ENCODE measurements at places on chromosomes 6 and 20. TPM values are rescaled to one million over a fixed set of nuclear protein-coding genes. Genes with fewer than 3 reads are reported as not detected.

DNA sequence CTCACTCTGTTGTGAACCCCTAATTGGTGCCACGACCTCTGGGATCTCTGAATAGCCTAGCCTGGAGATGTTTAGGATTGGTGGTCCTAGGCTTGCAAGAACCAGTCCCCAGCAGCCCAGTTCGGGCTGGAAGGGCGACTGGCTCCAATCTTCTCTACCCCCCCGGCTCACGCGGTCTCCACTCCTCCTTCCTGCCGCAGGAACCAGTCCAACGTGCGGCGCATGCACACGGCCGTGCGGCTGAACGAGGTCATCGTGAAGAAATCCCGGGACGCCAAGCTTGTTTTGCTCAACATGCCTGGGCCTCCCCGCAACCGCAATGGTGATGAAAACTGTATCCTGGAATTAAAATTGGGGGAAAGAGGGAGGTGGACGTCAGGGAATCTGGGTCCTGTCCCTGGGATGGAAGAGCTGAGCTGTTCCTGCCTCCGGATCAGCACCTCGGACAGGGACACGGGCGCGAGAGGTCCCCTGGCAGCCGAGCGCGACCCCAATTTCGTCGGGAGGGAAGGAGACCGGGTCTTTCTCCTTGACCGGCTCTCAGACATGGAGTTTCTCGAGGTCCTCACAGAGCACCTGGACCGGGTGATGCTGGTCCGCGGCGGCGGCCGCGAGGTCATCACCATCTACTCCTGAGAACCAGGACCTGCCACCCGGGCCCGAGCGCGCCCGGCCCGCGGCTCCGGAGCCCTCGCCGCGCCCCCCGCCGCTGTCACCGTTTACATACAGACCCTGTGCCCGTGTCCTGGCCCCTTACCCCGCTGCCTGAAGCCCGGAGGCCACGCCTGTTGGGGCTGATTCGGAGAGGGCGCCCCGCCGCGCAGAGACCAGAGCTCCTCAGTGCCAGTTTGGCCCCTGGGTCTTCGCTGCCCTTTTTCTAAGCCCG lies 28.2 kb downstream of the SLC12A5 start:
- no peak overlapping the region for H3K27ac ChIP-seq
- no peak overlapping the region for H3K4me3 ChIP-seq
- peak; percentile 54 for DNase-seq
- peaks cover 22% of the 10 kb centered on the region for H3K36me3 ChIP-seq

GRCh38 chr6:152669895-152670294 lies 27.8 kb upstream of the MYCT1 start:
- no peak for DNase-seq
- no peaks in the 10 kb centered on the region for H3K36me3 ChIP-seq
- no peaks in the 10 kb centered on the region for H3K4me1 ChIP-seq
- H3K27me3 ChIP-seq = peaks cover 12% of the 10 kb centered on the region
- no peak overlapping the region for H3K4me3 ChIP-seq
- H3K27ac ChIP-seq = no peak overlapping the region

- no peak overlapping the region for H3K27ac ChIP-seq
- no peak for DNase-seq
- H3K4me3 ChIP-seq = no peak overlapping the region
- H3K4me1 ChIP-seq = peaks cover 15% of the 10 kb centered on the region
- H3K36me3 ChIP-seq = peaks cover 3% of the 10 kb centered on the region
- peaks cover 43% of the 10 kb centered on the region for H3K27me3 ChIP-seq
These were observed 2.3 kb downstream of the LIN28B start for GRCh38 chr6:104959026-104959858.

DNA sequence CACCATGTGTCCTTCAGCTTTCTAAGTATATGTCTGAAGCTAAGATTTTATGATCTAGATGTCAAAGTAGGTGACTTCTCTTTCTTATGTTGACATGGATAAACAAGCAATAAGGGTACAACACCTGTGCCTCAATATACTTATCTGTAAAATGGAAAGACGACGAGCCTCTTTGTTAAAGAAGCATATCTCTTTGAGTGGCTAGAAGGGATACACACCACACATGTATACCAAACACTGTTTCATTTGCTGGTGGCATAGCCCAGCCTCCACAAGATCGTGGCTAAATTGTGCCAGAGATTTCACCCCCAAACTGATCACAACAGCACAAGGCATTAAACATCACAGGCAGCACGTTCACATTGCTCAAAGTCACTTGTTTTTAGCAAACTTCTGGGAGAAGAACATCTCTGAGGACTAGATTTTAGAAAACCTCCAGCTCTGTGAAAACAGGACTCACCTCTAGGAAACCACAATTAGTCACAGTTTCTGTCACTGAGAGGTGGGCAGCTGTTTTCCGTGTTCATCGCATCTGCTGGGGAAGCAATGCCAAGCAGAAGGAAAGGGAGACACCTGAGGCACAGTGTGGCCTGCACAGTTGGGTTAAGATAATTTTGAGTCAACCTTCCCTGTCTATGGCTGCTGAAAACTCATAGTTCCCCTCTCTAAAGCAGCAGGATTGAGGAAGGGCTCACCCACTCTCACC lies 263.0 kb upstream of the PLCB4 start:
- no peaks in the 10 kb centered on the region for H3K36me3 ChIP-seq
- DNase-seq = peak; percentile 12
- no peaks in the 10 kb centered on the region for H3K27me3 ChIP-seq
- no peak overlapping the region for H3K27ac ChIP-seq
- no peak overlapping the region for H3K4me3 ChIP-seq
- H3K4me1 ChIP-seq = peaks cover 2% of the 10 kb centered on the region

GRCh38 chr6:52976591-52977035 lies 18.5 kb downstream of the GSTA4 start:
- peaks cover 5% of the 10 kb centered on the region for H3K27me3 ChIP-seq
- peaks cover 22% of the 10 kb centered on the region for H3K36me3 ChIP-seq
- H3K4me3 ChIP-seq = peak overlapping the region; percentile 38
- peak overlapping the region; percentile 93 for H3K27ac ChIP-seq

DNA sequence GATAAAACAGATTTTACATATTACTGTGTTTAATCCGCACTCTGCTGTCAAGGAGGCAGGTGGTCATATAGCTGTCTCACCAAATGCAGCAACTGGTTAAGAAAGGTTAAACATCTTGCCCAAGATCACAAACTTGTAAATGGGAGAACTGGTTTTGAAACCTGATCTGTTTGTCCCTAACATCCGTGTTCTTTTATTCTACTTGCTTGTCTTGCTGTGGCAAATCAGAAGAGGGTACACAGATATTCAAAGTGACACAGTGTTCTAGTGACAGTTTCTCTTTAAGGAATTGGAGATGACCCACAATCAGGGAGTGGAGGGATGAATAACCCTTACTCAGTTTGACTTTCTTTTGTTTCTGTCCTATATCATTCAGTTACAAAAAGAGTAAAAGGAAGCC lies 83.0 kb upstream of the SGK1 start:
- H3K36me3 ChIP-seq = no peaks in the 10 kb centered on the region
- H3K27ac ChIP-seq = no peak overlapping the region
- no peaks in the 10 kb centered on the region for H3K27me3 ChIP-seq
- H3K4me1 ChIP-seq = peaks cover 15% of the 10 kb centered on the region
- DNase-seq = no peak
- no peak overlapping the region for H3K4me3 ChIP-seq

DNA sequence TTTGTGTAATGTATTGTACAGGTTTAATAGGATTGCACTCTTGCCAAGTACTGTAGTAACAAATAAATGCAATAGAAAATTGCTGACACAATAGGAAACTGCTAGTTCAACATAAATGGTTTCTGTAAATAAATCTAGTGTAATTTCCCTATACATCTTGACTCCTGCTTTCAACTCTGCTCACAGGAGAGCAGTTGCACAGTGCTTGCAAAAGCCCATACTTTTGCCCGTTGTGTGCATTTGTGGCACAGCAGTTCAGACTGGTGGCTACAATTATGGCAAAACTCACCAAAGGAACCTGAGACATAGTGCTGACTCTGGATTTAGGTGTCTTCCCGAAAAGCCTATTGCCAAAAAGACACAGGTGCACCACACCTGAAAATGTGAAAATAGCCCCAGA lies 953.3 kb upstream of the SLC35B3 start:
- no peak overlapping the region for H3K27ac ChIP-seq
- no peaks in the 10 kb centered on the region for H3K36me3 ChIP-seq
- DNase-seq = no peak
- no peak overlapping the region for H3K4me3 ChIP-seq
- H3K27me3 ChIP-seq = peaks cover 8% of the 10 kb centered on the region

GRCh38 chr20:9412309-9412708 lies 102.1 kb upstream of the LAMP5 start:
- H3K27ac ChIP-seq = no peak overlapping the region
- no peaks in the 10 kb centered on the region for H3K27me3 ChIP-seq
- no peak for DNase-seq

- H3K4me1 ChIP-seq = no peaks in the 10 kb centered on the region
- no peak for DNase-seq
- H3K27ac ChIP-seq = no peak overlapping the region
- H3K27me3 ChIP-seq = peaks cover 5% of the 10 kb centered on the region
- no peak overlapping the region for H3K4me3 ChIP-seq
These were observed 31.3 kb downstream of the SLC22A3 start for GRCh38 chr6:160379466-160379865.

DNA sequence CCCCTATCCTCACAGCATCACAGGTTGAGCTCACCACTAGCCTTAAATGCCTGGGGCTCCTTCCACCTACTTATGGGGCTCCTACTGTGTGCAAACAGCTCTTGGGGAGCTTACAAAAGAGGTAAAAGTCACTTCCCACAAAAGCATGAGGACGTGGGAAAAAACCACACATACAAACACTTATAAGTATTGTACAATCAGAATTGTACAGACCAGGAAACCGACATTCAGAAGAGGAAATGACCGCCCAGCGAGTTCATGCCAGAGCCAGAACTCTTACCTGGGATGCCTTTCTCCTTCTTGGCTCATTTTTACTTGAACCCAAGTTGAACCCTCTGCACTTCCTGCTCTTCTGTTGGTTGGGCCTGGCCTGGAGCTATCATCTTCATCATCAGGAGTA lies 6.3 kb upstream of the PPP1R16B start:
- peaks cover 5% of the 10 kb centered on the region for H3K36me3 ChIP-seq
- peaks cover 21% of the 10 kb centered on the region for H3K4me1 ChIP-seq
- H3K4me3 ChIP-seq = no peak overlapping the region
- DNase-seq = no peak
- no peaks in the 10 kb centered on the region for H3K27me3 ChIP-seq

DNA sequence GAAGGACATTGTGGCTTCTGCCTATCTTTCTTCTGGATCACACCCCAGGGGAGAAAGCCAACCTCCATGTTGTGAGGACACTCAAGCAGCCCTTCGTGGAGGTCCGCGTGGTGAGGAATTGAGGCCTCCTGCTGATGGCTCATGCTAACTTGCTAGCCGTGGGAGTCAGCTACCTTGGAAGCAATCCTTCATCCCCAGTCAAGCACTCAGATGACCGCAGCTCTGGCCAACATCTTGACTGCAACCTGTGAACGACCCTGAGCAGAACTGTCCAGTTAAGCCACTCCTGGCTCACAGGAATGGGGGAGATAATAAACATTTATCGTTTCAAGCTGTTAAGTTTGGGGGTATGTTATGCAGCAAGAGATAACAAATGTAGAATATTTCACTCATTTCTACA lies 10.9 kb upstream of the CNKSR3 start:
- no peaks in the 10 kb centered on the region for H3K27me3 ChIP-seq
- H3K36me3 ChIP-seq = no peaks in the 10 kb centered on the region
- H3K27ac ChIP-seq = no peak overlapping the region
- H3K4me3 ChIP-seq = no peak overlapping the region
- no peaks in the 10 kb centered on the region for H3K4me1 ChIP-seq
- no peak for DNase-seq

DNA sequence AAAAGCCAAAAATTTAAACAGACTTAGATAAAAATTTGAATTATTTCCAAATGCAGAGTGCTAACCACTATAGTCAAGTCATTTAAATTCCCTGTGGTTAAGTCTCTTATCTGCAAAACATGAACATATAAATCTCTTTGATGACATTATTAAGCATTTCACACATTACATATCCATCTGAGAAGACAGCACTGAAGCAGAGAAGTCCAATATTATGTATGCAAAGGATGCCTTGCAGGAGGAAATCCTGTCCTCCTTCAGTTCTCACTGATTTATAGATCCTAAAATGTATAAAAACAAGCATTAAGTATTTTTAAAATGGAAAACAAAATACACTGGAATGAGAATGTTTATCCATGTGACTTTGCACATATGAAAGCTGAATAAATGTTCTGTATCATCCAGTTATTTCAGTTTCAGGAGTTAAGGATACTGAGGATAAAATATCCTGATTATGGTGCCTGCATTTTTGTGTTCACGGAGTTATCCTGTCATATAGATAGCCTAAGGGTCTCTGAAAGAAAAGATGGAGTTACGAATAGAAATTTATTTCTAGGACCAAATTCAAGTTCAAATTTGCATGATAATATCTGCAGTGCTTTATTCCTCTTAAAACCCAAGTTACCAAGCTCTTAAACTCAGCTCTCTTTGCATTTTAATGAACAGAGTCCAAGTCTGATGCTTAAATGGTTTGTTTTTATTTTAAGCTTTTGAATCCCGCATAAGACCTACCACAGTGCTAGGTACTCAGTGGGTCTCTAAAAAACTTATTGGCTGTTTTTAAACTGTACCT lies 145.4 kb downstream of the PRKN start:
- no peaks in the 10 kb centered on the region for H3K27me3 ChIP-seq
- H3K4me1 ChIP-seq = no peaks in the 10 kb centered on the region
- H3K27ac ChIP-seq = no peak overlapping the region
- no peak for DNase-seq
- H3K4me3 ChIP-seq = no peak overlapping the region
- no peaks in the 10 kb centered on the region for H3K36me3 ChIP-seq

DNA sequence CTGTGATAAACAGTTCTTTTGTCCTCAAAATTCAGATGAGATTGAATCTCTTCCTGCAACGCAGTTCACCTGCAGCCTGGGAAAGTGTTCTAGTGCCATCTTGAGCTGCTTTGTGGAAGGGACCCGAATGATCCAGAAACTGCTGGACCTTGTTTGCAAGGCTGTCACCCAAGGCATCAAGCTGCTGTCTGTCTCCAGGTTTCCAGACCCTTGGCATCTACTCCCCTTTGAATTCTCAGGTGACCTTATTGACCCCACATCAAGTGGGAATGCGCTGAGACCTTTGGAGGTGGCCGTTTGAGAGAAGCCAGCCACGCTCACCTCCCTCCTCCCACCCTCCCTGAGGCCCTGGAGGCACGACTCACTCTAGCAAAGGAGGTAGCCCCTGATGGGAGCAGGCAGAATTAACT lies 112.5 kb downstream of the EDN3 start:
- H3K27ac ChIP-seq = no peak overlapping the region
- H3K36me3 ChIP-seq = no peaks in the 10 kb centered on the region
- no peak overlapping the region for H3K4me3 ChIP-seq
- no peak for DNase-seq
- H3K27me3 ChIP-seq = peaks cover 4% of the 10 kb centered on the region

GRCh38 chr6:111068109-111068865 lies 19.0 kb upstream of the SLC16A10 start:
- H3K27me3 ChIP-seq = peaks cover 4% of the 10 kb centered on the region
- H3K4me3 ChIP-seq = no peak overlapping the region
- no peaks in the 10 kb centered on the region for H3K4me1 ChIP-seq
- H3K36me3 ChIP-seq = no peaks in the 10 kb centered on the region
- no peak for DNase-seq
- no peak overlapping the region for H3K27ac ChIP-seq

GRCh38 chr6:41728073-41728936 lies 7.1 kb downstream of the TFEB start:
- H3K27ac ChIP-seq = no peak overlapping the region
- no peaks in the 10 kb centered on the region for H3K27me3 ChIP-seq
- no peak overlapping the region for H3K4me3 ChIP-seq

GRCh38 chr6:89826029-89826528 lies 3.6 kb upstream of the CASP8AP2 start:
- no peak overlapping the region for H3K27ac ChIP-seq
- H3K27me3 ChIP-seq = no peaks in the 10 kb centered on the region
- H3K4me1 ChIP-seq = peaks cover 8% of the 10 kb centered on the region
- peaks cover 2% of the 10 kb centered on the region for H3K36me3 ChIP-seq
- no peak for DNase-seq

The OR2J3 gene
- total RNA-seq = not detected

The CALHM4 gene
- not detected for total RNA-seq

The PRDM13 gene
- total RNA-seq = not detected

The CDKN1A gene
- 35.9 TPM for total RNA-seq

The ZSCAN9 gene
- total RNA-seq = 1.8 TPM

The LPA gene
- total RNA-seq = not detected

Measured in activated CD4-positive, alpha-beta T cell treated with anti-CD3 and anti-CD28 coated beads for 36 hours (primary cell).